AG10803 (cell line): ENCODE measurements at places on chromosomes 6 and 20.
A peak's percentile ranks its signal among the peaks of the same experiment; 100 is the strongest.

GRCh38 chr6:15956205-15957106, 172.4 kb upstream of the MYLIP start:
- no peak for DNase-seq

- DNase-seq: no peak
Measured at GRCh38 chr20:38179846-38180245, 14.8 kb upstream of the TGM2 start.

GRCh38 chr6:137950581-137950980, 83.5 kb downstream of the TNFAIP3 start:
- DNase-seq: no peak

GRCh38 chr6:1579096-1579495, 30.6 kb upstream of the FOXC1 start:
- no peak for DNase-seq

DNA sequence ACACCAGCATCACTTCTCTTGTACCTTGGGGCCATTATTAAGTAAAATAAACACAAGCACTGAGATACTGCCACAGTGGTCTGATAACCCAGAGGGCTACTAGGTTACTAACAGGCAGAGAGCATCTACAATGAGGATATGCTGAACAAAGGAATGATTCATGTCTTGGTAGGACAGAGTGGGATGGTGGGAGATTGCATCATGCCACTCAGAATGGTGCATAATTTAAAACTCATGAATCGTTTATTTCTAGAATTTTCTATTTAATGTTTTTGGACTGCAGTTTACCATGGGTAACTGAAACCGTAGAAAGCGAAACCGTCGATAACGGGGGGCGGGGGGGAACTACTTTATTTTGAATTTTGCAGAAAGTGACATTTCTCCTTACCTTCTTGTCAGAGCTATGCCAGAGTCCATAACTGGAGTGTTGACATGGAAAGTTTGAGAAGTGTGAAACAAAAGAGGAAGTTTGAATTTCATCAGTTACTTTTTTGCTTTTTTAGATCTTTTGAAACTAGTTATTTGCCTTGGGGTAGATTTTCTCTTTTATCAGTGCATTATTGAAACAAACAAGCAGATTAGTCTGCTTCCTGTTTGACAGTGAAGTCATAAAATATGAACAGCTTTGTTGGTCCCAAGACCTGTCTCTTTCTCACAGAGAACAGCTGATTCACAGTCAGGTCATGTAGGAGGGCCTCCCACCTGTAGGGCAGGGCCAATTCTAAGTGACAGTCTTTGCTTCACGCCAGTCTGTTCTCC, 124.9 kb downstream of the KLHL32 start:
- DNase-seq: no peak

- DNase-seq: peak; percentile 84
Measured at GRCh38 chr6:37283671-37284151, 25.8 kb upstream of the TMEM217 start.

GRCh38 chr6:152540381-152540780, 96.8 kb downstream of the SYNE1 start:
- DNase-seq: no peak

GRCh38 chr20:57759724-57760123, 49.9 kb upstream of the PMEPA1 start:
- DNase-seq: no peak
